ENCODE measurements at places on chromosomes 13 and 19.

- DNase-seq = no peak
Measured at GRCh38 chr13:49298903-49299605, 51.3 kb downstream of the CDADC1 start.

GRCh38 chr19:53131727-53132126 lies 983 bp downstream of the ZNF415 start:
- no peak for DNase-seq

DNA sequence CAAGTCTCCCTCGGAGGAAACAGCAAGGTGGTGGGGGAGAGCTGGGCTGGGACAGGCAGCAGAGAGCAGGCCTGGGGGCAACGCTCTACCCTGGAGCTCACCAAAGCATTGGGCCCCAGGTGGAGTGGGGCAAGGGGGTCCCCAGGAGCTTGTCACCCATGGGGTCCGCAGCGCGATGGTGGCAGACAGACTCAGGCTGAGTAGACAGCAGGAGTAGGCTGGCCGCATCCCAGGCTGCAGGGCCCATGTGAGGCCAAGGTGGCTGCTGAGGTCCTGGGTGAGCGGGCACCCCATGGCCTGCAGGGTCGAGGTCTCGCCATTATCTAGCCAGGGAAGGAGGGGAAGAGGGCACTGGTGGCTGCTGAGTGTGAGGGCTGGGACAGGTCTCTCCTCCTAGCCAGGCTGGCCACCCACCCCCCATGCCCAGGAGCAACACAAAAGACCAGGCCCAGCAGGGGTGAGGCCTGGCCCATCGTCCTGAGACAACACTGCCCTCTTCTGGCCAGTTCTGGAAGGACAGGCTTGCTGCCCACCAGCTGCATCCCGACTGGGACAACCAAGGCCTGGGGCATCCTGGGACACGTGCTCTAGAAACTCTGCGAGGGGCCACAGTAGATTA lies 33.1 kb downstream of the CEBPG start:
- peak; percentile 64 for DNase-seq

DNA sequence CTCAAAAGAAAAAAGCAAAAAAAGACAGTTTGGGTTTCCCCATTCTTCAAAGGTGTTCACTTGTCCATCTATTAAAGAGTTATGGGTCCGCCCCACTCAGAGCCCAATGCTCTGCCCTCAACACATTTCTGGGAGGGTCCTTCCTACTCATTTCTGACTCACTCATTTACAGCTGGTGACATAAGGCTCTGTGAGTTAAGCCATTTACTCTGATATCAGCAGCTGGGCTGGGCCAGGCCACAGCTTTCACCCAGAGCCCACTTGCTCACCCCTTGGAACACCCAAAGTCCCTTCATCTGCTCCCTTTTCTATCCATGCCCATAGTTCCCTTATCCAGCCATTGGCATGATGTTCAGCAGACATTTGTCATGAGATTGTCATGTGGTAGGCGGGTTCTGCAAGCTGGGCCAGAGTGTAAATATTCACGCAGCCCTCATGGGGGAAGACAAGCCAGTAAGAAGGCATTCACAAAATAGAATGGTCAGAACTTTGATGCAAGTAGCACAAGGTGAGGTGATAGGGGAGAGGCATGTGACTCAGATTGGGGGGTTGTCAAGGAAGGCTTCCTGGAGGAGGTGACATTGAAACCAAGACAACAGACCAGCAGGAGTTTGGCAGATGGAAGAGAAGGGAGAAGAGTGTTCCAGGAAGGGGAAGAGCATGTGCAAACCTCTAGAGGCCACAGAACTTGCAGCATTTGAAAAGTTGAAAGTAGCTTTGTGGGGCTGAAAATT lies 5.9 kb downstream of the MAST1 start:
- DNase-seq = no peak

DNA sequence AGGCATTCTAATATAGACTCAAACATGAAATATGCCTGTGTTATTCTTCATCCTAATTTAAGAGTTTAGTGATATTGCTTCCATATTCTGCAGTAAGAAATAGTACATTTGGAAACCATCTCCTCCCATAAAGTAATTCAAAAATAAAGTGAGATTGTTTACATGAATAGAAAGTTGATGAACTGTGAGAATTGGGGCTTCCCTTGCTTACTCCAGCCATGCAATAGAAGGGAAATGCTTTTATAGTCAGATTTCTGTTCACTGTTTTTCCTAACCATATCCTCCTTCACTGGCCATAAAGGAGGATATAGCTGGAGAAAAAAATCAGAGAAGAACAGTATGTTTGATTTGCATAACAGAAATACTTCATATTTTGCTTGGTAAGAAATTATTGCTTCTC lies 7.8 kb downstream of the LRCH1 start:
- DNase-seq = no peak

GRCh38 chr13:34044041-34044440 lies 226.1 kb downstream of the RFC3 start:
- no peak for DNase-seq

GRCh38 chr13:38166116-38166515 lies 183.5 kb upstream of the UFM1 start:
- DNase-seq = no peak

DNA sequence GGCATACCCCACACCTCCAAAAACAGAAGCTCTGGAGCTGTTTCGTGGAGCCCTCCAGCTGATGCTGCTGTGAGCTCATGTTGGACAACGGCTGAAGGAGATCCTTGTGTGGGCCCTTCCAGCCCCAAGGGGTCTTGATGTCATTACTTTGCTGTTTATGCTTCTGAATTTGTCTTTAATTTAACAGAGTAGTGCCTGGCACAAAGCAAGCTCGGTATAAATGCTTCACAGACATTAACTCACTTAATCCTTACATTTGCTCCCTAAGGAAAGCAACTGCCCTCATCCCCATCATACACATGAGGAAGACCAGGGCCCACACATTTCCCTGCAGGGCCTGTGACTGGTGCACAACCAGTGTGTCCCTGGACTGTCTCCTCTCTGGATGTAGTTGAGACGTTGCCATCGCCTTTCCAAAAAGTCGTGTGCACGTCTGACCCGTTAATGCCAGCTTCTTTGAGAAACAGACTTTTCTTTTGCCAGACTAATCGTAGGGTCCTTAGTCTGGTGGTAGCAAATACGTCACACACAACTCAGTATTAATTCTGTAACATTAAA lies 7.6 kb downstream of the COL4A1 start:
- DNase-seq = no peak

DNA sequence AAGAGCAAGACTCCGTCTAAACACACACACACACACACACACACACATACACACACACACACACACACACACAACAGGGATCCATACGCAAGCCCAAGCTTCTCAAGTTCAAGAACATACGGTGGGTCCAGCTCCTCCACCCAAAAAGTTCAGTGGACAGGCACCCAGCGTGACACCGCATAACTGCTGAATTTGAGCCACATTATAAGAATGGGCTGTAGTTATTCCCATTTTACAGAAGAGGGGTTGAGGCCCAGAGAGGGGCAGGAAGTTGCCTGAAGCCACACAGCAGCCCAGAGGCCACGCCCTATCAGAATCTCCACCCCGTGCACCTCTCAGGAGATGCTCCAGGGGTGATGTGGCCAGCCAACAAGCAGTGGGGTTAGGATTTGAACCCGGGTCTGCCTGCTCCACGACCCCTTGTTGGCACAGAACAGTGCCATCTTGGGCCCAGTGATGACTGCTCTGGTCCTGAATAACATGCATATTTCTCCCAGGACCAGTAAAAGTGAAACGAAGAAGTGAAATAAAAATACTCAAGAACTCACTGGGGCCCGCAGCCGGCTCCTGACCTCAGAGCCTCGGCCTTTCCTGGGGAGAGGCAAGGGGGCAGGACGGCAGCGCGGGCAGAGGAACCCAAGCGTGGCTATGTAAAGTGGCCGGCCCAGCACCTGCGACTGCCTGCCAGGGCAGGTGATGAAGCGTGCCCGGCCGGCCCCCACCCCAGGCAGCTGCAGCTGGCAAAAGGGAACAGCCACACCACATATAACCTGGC lies 61.9 kb downstream of the AP1M1 start:
- no peak for DNase-seq

- no peak for DNase-seq
Measured at GRCh38 chr19:48624791-48625723, 5.8 kb downstream of the SPHK2 start.

DNA sequence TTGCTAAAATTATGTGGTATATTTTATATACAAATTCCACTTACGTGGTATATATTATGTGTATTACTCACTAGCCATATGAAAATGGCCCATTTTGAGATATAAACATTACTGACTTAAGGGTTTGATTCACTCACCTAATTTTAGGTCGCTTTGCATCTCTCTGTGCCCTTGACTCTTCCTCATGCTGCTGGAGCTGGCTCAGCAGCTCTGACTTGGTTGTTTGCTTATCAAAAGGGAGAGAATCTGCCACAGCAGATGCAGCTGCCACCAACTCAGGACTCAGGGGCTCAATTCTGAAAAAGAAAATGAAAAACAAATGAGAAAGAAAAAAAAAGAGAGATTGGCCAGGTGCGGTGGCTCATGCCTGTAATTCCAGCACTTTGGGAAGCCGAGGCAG lies 12.2 kb downstream of the MRPS31 start:
- DNase-seq = no peak

GRCh38 chr13:73715911-73716510 lies 418.2 kb downstream of the KLF12 start:
- no peak for DNase-seq

- DNase-seq = no peak
Measured at GRCh38 chr13:100542826-100543156, 45.8 kb downstream of the GGACT start.

GRCh38 chr13:53007872-53008271 lies 20.7 kb upstream of the OLFM4 start:
- no peak for DNase-seq

GRCh38 chr13:108834193-108834592 lies 204.8 kb downstream of the MYO16 start:
- DNase-seq = no peak

DNA sequence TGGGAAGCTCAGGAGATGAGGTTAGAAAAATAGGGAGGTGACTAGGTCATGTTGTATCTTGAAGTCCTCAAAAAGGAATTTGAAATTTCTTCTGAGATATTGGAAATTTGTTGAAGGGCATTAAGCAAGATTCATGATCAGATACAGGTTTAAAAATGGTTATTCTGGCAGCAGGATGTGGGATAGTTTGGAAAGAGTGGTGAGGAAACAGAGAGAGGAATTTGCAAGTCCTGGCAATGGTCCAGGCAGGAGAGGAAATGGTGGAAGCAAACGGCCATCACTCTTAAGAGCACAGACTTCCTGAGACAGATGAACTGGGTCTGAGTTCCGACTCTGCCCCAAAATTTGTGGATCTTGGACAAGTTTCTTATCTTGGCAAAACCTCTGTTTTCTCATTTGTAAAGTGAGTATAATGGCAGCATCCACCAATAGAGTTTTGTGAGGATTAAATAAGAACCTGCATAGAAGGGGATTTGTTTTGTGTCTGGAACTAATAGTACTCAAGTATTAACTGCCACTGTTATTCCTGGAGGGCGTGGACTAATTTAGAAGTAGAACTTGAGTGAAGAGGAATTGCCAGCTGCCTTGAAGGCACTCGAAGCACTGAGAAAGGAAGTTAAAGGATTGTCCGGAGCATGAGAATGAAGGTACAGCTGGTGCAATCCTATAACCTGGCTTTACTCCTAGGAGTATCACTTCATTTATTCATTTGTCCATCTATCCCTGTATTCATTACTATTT lies 99.6 kb downstream of the CCNA1 start:
- no peak for DNase-seq

GRCh38 chr13:71459708-71460107 lies 407.3 kb downstream of the DACH1 start:
- DNase-seq = no peak

DNA sequence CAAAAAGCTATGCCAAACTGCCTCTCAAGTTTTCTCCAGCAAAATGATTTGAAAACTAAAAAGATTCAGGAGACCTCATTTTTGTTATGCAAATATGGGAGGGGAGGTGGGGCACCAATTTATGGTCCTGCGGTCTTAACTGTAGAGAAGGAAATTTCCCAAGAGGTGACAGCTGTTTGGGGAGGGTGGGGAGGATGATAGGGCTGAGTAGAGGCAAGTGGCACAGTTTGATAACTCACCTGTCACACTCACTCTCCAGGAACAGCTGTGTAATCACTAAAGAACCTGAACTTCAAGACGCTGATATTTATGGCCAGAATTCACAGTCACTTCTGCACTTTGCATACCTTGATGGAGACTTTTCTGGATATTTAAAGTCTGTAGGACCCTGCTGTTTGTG lies 232.9 kb upstream of the STARD13 start:
- no peak for DNase-seq

GRCh38 chr19:54439174-54439851 lies 9.7 kb upstream of the LENG8 start:
- no peak for DNase-seq

GRCh38 chr19:50932690-50933083 lies 20.2 kb downstream of the KLK5 start:
- DNase-seq = no peak

- DNase-seq = no peak
Measured at GRCh38 chr13:47126432-47126831, 229.6 kb upstream of the HTR2A start.

GRCh38 chr13:81916461-81916860 lies 1575.5 kb upstream of the SPRY2 start:
- no peak for DNase-seq

DNA sequence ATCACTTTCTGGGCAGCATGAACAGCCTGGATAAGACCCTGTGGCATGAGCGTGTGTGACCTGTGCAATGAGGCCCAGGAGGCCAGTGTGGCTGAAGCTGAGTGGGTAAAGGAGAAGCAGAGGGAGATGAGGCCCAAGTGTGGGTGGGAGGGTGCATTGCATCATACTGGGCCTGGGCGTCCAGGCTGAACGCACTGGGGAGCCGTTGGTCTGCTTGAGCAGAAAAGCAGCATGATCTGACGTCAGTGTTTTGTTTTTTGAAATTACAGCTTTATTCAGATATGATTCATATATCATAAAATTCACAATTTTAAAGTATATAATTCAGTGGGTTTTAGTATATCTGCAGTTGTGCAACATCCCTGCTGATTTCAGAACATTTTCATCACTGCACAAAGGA lies 409.7 kb downstream of the HS6ST3 start:
- no peak for DNase-seq

DNA sequence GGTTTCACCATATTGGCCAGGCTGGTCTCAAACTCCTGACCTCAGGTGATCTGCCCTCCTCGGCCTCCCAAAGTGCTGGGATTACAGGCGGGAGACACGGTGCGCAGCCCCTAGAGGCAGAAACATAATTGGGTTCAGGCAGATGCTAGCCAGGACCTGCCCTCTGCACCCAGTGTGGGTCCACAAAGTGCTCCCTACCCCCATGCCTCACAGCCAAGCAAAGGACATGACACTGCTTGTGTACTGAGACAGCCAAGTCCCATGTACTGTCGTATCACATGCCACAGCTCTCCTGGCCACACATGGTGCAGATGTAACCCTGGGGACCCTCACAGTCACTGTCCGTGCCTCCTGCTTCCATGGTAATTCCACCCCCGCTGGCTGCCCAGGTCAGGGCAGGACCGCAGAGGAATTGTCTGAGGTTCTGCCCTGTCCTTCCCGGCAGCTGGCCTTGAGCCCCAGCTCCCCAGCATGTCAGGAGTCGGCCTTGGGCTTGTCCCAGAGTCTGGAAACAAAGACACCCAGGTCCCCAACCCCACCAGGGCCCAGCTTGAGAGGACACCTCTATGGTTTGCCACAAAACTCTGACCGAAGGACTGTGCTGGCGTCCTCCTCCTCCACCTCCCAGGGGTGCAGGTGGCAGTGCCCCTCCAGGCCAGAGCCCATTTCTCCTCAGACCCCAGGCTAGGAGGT lies 7.6 kb downstream of the PRR36 start:
- DNase-seq = no peak

All from activated T-cell treated with anti-CD3 and anti-CD28 coated beads for 1 hour (primary cell).